ENCODE measurements at places on chromosomes 1 and 21.

- no peak for DNase-seq
These were observed 3.5 kb upstream of the GSTM4 start for GRCh38 chr1:109652402-109652801.

- no peak for DNase-seq
These were observed 1.2 kb downstream of the JMJD4 start for GRCh38 chr1:227733751-227734545.

GRCh38 chr1:119799599-119800177 lies 11.6 kb downstream of the REG4 start:
- no peak for DNase-seq

DNA sequence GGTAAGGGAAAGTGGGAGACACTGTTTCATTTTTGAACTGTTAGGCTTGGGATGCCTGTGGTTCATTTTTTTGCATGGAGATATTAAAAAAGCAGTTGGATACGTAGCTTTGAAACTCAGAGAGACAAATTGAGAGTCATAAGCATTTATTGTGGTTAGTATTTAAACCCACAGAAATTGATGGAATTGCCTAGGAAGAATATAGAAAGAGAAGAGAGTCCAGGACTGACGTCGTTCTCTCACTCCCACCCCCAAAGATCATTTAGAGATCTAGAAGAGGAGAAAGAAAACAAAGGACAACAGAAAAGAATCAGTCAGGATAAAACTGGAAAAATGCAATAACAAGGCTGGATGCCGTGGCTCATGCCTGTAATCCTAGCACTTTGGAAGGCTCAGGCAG lies 73.2 kb upstream of the BMP8A start:
- DNase-seq = peak; percentile 89

- peak; percentile 57 for DNase-seq
These were observed 37.4 kb upstream of the WASF2 start for GRCh38 chr1:27527223-27527889.

GRCh38 chr1:114262337-114262736 lies 108.7 kb upstream of the SYT6 start:
- DNase-seq = no peak

DNA sequence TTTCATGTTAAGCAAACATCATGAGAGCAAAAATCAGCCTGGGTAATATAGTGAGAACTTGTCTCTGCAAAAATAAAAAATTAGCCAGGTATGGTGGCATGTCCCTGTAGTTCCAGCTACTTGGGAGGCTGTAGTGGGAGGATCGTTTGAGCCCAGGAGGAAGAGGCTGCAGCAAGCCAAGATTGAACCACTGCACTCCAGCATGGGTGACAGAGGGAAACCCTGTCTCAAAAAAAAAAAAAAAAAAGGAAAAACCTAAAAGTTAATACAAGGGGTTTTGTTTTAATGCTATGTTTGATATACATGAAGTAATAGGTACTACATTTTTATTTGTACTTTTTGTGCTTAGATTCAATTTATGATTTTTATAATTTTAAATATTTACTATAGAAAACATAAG lies 27.1 kb upstream of the SLC35A3 start:
- no peak for DNase-seq

GRCh38 chr1:204461331-204462228 lies 33.0 kb downstream of the PIK3C2B start:
- DNase-seq = no peak

- peak; percentile 13 for DNase-seq
These were observed 410.6 kb downstream of the NTNG1 start for GRCh38 chr1:107551456-107551855.

- peak; percentile 69 for DNase-seq
These were observed 230.3 kb downstream of the C1orf94 start for GRCh38 chr1:34406833-34407539.

DNA sequence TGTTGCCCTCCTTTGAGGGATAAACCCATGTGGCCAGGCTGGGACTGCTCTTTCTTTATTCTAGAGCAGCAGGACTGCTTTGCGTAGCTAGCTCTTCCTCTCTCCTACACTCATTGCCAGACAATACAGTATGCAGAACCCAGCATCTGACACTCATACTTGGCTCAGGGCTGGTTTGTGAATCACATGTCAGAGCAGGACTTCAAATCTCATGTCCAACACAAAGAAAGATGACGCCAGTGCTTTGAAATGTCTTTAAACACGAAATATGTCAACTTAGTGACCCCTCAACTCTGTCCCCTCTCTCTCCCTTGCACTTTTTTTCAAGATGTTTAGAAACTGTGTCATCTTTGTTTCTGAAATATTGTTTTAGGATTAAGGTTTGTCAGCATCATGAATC lies 135.0 kb downstream of the TGFB2 start:
- peak; percentile 95 for DNase-seq

GRCh38 chr1:172679000-172679772 lies 20.3 kb downstream of the FASLG start:
- DNase-seq = no peak

DNA sequence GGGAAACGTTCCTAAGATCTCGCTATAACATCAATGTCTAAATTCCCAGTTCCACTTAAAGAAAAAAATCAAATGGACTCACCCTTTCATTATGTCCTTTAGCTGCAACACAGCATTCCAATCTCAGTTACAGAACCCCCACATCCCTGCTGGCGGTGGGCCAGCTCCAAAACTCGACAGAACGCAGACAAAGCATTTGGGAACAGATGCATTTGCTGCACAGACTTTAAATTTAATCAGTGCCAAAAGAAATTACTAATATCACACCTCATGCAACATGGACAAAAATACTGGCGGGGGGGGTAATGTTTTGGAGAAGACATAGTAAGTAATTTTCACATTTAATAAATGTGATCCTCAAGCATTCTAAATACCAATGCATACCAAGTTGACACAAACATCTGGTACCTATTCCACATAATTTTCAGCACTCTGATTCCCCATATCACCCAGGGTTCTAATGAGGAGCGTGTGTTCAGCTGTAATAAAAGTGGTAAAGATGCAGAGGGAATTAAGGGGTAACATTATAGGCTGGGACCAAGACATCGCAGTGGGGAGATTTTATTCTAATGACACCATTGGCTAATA lies 79.7 kb downstream of the TGFBR3 start:
- peak; percentile 87 for DNase-seq

DNA sequence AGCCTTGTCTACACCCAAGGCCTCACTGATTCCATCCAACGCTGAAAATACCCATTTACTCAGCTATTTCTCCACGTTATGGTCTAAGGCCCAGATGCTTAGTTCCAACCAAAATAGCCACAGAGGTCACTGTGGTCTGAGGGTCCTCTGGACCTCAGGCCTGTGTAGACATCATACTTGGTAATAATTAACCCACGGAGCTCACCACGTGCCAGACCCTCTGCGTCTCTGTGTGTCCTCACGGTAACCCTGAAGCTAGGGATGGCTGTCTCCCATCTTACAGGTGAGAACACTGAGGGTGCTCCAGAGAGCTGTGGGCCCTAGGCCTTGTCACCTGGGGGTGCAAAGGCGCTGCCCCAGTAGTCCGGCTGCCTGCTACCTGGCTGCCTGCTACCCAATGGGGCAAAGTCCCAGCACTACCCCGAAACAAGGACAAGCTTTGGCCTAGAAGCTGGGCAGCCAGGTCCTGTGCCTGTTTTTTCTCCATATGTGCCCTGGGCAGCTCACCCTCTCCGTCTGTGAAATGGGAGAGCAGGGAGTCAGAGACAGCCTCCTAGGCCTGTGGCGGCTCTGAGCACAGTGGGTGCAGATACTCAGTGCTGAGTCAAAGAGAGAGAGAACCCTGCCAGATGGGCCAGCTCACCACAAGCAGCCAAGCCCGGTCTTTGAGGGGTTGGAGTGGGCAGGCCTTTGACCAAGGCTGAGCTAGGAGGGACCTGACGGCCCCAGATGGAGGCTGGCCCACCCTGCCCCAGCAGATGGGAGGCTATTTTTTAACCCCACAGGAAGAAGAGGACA lies 17.0 kb upstream of the RUNX3 start:
- DNase-seq = no peak

DNA sequence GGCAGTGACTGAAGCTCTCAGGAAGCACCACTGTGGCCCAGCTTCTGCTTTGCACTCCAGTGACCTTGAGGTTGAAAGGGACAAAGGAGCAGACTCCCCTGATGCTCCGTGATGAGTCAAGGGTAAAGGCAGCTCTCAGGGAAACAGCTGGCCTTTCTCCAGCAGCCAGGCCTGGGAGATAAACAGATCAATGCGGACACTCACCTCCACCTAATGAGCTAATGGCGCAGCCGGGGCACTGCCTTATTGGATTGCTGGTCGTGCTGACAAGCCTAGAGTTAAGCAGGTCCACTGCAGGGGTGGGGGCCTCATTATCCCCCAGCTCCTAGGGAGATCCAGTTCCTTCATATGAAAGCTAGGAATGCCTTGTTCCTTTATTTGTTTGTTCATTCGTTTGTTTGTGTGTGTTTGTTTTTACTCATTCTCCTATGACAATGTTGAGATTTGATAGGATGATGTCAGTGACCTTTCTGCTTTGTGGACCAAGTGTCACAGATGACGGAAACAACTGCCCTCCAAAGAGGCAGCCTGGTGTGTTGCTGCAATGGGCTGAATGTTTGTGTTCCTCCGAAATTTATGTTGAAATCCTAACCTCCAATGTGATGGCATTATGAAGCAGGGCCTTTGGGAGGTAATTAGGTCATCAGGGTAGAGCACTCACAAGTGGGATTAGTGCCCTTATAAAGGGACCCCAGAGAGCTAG lies 141.4 kb upstream of the BEND5 start:
- no peak for DNase-seq

GRCh38 chr1:50915621-50916020 lies 44.4 kb downstream of the FAF1 start:
- no peak for DNase-seq

- DNase-seq = no peak
These were observed 28.8 kb downstream of the DR1 start for GRCh38 chr1:93374334-93375106.

GRCh38 chr1:239896569-239896968 lies 195.1 kb upstream of the FMN2 start:
- DNase-seq = no peak

DNA sequence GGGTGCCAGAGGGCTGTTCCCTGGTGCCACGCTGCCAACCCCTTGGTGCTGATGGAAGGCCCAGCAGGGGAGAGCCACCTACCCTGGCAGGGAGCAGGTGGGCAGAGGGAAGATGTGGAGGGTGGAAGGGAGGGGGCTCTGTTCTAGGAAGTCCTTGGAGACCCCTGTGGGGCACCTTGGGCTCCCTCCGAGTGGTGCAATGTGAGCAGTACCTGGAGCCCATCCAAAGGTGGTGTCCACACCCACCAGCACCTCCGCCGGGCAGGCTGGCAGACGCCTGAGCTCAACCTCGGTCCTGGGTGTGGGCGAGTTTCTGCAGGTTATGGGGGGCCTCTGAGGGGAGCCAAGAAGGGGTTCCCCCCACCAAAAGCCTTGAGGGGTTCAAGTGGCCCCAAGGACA lies 11.3 kb upstream of the DNMT3L start:
- DNase-seq = no peak

DNA sequence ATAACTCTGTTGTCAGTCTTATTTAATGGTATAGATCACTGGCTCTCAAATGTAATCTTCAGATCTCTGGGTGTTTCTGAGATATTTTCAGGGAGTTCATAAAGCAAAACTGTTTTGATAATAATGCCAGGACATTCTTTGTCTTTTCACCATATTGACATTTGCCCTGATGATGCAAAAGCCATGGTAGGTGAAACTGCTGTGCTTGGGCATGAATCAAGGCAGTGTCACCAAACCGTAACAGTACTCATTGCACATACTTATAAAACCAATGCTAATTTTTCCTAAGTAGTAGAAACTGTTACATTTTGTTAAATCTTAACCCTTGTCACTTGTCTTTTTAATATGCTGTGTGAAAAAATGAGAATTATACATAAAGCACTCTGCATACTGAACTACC lies 76.0 kb downstream of the RPS6KC1 start:
- no peak for DNase-seq

DNA sequence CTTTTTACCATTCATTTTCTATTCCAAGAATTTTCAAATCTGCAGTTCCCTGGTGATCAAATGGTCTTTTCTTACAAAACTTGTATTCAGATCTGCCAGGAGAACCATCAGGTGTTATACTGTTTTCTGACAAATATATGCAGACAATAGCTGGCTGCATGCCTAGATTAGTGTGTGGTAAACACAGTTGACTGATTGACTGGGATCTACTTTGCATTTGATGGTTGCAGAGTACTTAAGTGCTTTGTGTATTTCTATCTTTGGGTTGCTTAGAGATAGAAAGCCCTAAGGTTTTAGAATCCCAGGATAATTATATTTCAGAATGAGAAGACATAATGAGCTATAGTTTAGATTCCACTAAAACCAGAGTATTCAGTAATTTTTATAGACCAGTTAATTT lies 102.0 kb upstream of the CHODL start:
- no peak for DNase-seq

GRCh38 chr1:43061757-43062156 lies 103.1 kb upstream of the SLC2A1 start:
- DNase-seq = no peak

GRCh38 chr21:34335316-34335715 lies 28.5 kb upstream of the KCNE2 start:
- DNase-seq = peak; percentile 87

DNA sequence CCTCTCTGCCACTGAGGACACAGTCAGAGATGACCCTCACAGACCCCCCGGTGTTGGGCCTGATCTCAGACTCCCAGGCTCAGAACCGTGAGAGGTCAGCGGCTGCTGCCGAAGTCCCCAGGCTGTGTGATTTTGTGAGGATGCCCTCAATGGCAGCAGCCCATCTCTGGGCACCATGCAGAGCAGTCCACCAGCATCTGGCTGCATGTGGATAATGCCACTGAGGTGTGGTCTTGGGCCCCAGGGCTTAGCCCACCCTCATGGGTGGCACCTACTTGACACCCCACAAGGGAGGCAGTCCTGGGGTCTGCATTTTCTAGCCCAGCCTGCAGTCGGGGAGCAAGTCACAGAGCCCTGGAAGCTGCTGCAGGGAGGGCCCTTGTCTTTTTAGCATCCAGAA lies 5.5 kb upstream of the ACTRT2 start:
- no peak for DNase-seq

All from fibroblast of skin of abdomen (primary cell).